ENCODE measurements at places on chromosomes 1 and 21.

DNA sequence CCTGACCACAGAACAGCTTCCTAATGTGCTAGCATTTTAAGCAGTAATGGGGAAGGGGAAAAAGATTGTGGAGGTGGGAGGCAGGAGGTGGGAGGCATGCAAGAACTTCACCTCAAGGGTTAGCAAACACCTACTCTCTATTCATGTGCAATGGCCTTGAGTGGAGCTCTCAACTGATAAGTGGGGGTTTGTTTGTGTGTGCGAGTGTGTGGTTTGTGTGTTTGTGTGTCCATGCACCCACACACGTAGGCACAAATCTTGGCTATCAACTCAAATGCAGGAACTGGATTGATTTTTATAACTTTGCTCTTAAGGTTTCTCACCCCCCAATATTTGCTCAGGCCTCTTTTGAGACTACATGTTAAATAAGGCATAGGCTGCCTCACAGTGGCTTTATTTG is 78.6 kb downstream of the SYT6 start:
- DNase-seq = no peak

DNA sequence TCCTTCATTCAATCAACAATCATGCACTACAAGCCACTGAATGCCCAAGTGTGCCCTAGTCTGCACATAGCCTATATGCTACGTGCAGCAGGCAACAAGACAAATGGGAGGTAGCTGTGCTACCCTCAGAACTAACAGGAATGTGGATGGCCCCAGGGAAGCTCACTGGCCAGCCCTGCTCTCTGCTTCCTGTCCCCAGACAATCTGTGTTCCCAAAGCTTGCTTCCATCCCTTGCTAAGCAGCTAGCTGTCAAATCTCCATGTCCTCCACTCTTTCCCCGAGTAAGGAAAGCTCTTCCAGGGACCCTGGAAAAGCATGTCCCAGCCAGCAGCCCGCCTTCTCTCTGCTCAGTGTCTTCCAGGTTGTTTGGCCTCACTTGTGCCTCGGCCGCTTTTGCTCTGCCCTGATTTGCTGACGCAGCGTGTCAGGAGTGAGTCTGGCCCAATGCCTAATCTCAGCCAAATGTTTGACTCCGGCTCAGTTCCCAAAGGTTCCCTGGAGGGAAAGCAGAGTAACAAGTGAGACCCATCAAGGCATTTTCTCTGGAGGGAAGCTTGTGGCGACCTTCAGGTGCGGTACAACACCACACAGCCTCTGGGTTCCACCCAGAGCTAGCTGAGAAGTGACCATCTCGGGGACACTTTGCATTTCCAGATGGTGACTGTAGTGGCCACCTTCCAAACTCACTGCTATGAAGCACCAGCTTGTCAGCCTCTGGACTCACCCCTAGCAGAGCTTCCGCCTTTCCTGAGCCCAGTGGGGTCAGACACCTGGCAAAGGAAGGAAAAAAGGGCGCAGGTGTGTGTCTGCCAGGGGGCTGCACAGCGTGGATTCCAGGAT is 243.4 kb downstream of the RHOU start:
- no peak for DNase-seq

GRCh38 chr21:42261829-42262200 is 42.9 kb downstream of the ABCG1 start:
- no peak for DNase-seq

DNA sequence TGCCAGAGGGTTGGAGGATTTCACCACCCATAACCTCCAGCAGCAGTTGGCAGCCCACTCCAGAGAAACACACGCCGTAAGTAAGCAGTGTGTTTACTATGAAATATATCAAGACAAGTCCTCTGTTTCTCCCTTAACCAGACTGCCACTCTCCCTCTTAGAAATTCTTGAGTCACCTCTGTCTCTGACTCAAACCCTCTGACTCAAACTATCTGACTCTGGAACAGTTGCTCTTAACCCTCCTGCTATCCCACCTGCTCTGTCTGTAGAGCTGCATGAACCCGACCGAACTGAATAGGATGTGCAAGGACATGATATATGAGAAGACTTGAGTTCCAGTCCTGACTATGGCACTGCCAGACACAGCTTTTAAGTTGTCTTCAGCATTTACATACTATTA is 14.1 kb downstream of the INPP5B start:
- no peak for DNase-seq

- DNase-seq = no peak
Measured at GRCh38 chr1:19360016-19360415, 47.9 kb downstream of the SLC66A1 start.

- DNase-seq = no peak
Measured at GRCh38 chr1:206526064-206526911, 19.0 kb downstream of the RASSF5 start.

- DNase-seq = no peak
Measured at GRCh38 chr1:231836227-231836893, 209.8 kb downstream of the DISC1 start.

DNA sequence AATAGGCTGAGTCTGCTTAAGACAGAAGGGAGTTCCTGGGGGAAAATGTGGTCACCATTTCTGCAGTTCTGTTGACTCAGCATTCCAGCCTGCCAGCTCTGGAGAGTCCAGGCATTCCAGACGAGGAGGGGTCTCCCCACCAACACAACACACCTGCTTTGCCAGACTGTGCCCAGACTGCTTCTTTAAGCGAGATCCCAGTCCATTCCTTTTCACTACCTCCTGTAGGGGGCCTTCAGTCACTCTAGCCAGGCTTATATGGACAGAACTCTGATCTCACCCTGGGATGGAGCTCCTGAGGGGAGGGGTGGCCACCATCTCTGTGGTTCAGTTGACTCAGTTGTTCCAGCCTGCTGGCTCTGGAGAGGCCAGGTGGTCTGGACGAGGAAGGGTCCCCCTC is 48.5 kb downstream of the UBE2U start:
- DNase-seq = no peak

DNA sequence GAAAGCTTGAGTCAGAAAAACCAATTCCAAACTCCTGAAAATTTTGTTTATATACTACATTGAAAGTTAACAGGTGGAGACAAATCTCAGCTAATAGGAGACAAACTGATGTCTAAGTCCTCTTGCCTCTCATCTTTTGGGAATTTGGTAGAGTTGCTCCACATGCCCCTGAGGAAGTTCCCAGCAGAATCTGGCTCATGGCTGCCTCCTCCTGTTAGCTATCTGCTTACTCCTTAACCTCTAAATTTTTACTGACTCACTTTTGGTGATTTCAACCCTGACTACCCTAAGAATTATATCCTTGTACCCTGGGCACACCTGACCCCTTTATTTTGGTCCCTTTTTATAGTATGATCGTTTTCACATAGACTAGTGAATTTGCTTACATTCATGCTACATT is 633.7 kb upstream of the USP24 start:
- no peak for DNase-seq

- DNase-seq = no peak
Measured at GRCh38 chr21:44711327-44712202, at the start of gene TSPEAR. TSPEAR (minus strand) TSS chr21:44711572; CDS start chr21:44711514, 58 bp downstream.

- DNase-seq = no peak
Measured at GRCh38 chr1:3481836-3482375, 27.4 kb downstream of the ARHGEF16 start.

- DNase-seq = no peak
Measured at GRCh38 chr1:18266391-18266790, 158.8 kb downstream of the IGSF21 start.

GRCh38 chr1:68293122-68293521 is 60.8 kb upstream of the WLS start:
- DNase-seq = no peak

DNA sequence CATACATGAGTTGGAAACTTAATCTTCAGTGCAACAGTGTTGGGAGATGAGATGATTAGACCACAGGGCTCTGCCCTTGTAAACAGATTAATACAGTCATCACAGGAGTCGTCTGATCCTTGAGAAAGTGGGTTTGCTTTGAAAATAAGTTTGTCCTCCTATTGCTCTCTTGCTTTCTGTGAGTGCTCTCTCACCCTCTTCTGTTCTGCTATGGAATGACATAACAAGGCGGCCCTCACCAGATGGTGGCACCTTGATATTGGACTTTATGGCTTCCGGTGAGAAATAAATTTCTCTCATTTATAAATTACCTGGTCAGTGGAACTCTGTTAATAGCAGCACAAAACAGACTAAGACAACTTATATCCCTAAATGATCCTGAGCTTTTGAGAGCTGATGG is 353.6 kb downstream of the BRINP3 start:
- no peak for DNase-seq

DNA sequence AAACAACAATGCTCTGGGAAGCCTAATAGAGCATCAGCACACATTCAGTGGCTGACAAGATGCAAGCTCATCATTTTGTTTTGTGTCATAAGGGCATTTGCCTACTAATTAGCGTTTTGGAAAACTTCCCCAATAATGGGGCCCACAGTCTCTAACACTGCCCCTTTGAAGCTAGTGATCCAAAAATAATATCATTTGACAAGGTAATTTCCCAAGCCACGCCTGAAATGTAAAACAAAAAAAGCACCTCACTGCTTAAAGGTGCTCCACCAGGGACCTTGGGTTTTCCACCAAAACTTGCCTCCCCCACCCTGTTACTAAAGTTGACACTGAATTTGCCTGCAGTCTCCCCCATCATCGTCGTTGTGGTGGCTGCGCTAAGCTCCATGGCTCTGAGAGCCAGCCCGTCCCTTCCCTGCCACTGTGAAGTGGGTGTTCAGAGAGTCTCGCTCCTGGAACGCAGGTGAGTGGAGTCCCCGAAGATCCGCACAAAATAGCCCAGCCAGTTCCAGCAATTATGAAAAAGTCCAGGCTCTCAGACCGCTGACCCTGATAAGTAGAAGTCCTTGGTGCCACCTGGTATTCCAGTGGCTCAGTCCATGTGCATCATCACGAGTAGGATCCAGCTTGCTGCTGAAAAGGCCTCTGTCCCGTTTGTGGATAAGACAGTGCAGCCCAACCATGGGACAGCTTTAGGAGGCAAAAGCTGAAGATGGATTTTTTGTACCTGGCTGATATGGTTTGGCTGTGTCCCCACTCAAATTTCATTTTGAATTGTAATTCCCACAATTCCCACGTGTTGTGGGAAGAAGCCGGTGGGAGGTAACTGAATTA is 52.2 kb downstream of the RAB3GAP2 start:
- DNase-seq = no peak

DNA sequence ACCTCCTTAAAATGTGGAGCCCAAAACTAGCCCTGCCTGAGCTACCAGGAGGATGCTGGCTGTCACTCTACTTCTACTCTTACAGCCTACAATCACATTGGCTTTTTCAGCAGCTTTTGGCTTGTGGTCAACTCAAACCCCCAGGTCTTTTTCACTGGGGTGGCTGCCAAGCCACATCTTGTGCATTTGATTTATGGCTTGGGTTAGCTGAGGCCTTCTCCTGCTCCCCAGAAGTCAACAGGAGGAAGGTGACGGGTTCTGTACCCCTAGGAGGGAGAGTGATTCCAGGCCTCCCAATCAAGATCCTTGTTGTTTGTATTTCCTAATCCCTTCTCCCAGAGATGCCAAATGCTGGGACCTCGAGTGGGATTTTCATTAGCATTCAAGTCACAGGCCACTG is 124.3 kb downstream of the LACTBL1 start:
- DNase-seq = peak; percentile 52

- no peak for DNase-seq
Measured at GRCh38 chr21:38785483-38785882, 20.2 kb upstream of the ETS2 start.

GRCh38 chr1:101167891-101168290 is 68.9 kb upstream of the S1PR1 start:
- DNase-seq = no peak

DNA sequence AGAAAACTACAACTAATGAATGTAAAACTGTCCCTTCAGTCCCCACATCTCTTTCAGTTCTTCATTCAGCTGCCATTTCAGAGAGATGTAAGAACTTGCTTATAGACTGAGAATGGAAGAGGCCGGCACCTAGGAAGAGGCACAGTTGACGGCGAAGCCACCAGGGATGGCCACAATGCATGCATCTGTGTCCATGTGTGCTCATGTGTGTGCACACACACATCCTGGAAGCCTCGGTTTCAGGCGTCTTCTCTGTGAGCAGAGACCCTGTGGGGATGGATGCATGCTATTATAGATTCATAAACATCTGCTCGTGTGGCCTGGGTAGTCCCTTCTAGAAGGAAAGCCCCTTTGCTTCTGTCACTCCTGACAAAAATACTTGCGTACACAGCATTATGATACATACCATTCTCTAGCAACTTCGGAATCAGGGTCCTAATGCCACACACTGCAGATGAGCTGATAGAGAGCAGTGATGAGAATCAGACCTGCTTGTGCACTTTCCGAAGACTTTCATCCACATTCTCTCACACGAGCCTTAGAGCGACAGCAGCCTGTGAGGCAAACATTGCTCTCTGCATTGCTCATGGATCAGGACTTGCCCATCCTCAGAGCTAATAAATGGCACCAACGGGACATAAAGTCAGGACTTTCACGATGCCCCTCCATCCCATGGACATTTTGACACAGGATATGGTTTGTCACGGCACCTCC is 12.4 kb upstream of the GPR61 start:
- no peak for DNase-seq

DNA sequence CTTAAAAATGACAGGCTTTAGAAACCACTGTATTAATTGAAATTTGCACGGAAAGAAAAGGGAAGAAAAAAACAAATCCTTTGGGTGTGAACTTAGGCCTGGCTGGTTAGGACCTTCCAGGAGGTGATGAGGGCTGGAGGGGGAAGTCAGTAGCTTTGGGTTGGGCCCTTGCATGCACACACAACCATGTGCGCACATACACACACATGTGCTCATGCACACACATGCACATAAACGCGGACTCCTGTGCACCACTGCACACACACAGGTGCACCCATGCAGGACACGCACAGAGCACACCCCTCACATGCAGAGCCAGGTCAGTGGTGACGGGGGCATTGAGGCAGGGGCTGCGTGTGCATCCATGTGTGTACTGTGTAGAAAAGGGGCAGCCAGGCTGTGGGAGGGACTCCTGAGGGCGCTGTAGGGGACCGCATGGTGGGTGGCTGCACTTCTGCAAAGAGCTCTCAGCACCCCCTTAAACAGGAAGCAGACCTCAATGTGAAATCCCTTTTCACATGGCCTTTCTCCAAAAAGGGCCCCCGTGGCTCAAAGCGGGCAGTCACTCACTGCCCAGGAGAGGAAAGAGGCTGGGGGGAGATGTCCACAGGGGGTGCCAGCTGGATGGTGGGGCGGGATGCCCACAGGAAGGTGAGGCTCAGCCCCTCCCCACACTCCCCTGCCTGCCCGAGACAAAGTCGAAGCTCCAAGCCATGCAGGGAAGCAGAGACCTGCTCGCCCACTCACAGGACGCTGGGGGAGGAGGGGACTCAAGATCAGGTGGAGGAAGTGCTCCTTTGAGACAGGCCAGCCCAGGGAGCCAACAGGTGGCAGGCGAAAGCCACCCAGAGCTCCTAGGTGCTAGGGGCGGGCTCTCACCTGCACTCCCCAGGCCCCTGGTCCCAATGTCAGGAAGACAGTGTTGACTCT is 95.2 kb downstream of the ITPKB start:
- peak; percentile 77 for DNase-seq
